Stomach (tissue), 19 donors: ENCODE measurements at places on chromosomes 7 and 10. TPM values are rescaled to one million over a fixed set of nuclear protein-coding genes. Genes with fewer than 3 reads are reported as not detected.

DNA sequence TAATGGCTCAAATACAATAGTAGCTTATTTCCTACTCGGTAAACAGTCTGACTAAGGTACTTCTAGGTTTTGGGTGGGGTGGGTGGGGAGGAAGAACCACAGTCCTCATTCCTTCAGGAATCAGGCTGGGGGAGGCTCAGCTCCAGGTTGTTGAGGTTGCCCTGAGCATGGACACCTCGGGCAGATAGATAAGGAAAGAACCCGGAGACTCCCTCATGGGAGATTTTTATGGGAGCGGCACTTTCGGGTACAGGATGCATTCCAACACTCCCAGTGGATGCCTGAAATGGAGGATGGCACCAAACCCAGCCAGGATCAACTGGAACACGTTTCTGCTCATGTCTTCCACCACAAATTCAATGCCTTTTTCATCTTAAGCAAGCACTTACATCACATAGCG, 5.5 kb upstream of the GSDME start:
- DNase-seq: no peak
- H3K27me3 ChIP-seq: peaks cover 8% of the 10 kb centered on the region
- H3K36me3 ChIP-seq: no peaks in the 10 kb centered on the region
- no peak overlapping the region for H3K4me3 ChIP-seq
- H3K4me1 ChIP-seq: peaks cover 8% of the 10 kb centered on the region

Gene ANXA11
- total RNA-seq: 91.4 TPM

- DNase-seq: no peak
- no peaks in the 10 kb centered on the region for H3K4me1 ChIP-seq
- no peaks in the 10 kb centered on the region for H3K27me3 ChIP-seq
- peaks cover 76% of the 10 kb centered on the region for H3K36me3 ChIP-seq
- no peak overlapping the region for H3K27ac ChIP-seq
- no peak overlapping the region for H3K4me3 ChIP-seq
Measured at GRCh38 chr7:129006636-129007414, 48.1 kb downstream of the TNPO3 start.

GRCh38 chr7:117068511-117069145, 115.3 kb downstream of the ST7 start:
- H3K4me1 ChIP-seq: peaks cover 26% of the 10 kb centered on the region
- DNase-seq: no peak
- H3K27me3 ChIP-seq: no peaks in the 10 kb centered on the region
- H3K36me3 ChIP-seq: no peaks in the 10 kb centered on the region
- no peak overlapping the region for H3K27ac ChIP-seq

Gene GIMAP1
- total RNA-seq: not detected

- no peak overlapping the region for H3K27ac ChIP-seq
- H3K36me3 ChIP-seq: peaks cover 30% of the 10 kb centered on the region
- H3K27me3 ChIP-seq: no peaks in the 10 kb centered on the region
- peaks cover 17% of the 10 kb centered on the region for H3K4me1 ChIP-seq
- no peak for DNase-seq
- peak overlapping the region; percentile 80 for H3K4me3 ChIP-seq
Measured at GRCh38 chr7:141739250-141739649, 1.1 kb downstream of the SSBP1 start.

DNA sequence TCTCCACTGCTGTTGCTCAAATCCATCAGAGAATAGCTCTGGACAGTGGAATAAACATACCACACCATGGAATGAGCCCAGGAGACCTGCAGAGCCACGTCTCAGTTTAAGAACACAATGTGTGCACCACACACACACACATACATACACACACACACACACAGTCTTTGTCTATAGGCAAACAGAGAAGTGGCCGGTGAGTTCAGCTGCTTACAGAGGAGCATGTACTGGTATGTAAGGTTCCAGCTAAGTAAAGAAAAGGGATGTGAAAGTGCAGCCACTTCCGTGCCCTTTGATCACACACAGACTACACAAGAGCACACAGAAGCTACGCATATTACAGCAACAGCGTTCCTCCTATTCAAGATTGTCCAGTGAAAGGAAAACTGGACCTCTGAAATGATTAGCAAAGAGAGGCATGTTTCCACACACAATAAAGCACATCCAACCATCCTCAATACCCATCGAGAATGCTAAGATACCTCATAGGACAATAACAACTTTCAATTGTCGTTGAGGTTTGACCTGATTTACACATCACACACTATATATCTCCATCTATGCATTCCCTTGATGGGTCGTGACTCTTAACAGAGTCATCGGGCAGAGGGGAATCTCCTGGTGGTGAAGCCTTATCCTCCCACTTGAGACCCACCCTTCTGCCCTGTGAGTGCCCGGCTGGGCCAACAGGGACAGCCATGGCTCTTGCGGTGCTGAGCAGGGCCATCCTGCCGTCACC, 23.6 kb downstream of the SLC35B4 start:
- H3K27ac ChIP-seq: no peak overlapping the region
- no peaks in the 10 kb centered on the region for H3K4me1 ChIP-seq
- peak; percentile 77 for DNase-seq
- no peak overlapping the region for H3K4me3 ChIP-seq

DNA sequence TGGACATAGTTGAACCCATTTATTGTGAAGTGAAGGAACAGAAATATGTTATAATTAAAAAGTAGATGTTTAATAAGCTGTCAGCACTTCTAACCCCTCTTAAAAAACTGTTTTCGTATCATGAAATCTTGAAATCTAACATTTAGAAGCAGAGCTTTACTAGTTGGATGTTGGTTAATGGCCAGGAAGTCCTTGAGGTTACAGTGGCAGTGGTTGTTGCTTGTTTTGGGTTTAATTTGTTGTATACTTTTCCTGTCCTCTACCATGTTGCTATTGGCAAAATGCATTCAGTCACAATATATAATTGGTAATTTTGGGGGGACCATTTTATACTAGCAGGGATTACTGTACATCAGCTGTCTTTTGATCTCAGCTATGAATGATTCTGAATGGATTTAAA, 60.7 kb downstream of the EXOC4 start:
- no peaks in the 10 kb centered on the region for H3K4me1 ChIP-seq
- DNase-seq: no peak
- peaks cover 25% of the 10 kb centered on the region for H3K36me3 ChIP-seq
- no peaks in the 10 kb centered on the region for H3K27me3 ChIP-seq
- no peak overlapping the region for H3K27ac ChIP-seq
- H3K4me3 ChIP-seq: no peak overlapping the region

DNA sequence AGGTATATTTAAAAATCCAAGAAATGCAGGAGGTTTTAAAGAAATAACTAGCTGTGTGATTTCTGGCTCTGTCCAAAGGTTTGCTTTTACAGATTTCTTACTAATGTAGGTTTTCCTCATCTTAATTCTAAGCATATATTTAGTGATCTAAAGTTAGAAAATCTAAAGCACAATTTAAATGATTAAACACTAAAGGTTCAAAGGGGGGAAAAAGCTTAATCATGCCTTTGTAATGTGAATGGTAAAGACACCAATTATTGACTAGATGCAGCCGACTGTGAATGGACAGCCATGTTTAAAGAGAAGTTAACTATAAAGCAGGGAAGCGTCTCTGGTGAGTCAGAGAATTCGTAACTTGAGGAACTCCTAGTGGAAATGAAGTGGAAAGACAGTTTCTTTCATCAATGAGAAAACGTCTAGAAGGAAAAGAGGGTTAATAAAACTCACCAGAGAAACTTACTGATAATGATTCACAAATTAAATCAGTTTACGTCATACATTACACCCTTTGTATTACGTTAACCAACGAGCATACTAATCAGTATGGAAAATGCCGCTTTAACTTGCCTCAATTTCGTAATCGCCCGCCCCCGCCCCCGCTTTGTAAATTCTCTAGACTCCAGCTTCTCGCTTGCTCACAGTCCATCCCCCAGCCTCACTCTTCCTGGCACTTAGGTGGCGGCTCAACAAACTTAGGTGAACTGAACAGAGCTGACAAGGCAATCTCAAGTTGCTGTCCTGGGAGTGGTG, 1.1 kb upstream of the HBP1 start:
- peak overlapping the region; percentile 53 for H3K4me3 ChIP-seq
- peaks cover 3% of the 10 kb centered on the region for H3K36me3 ChIP-seq
- no peaks in the 10 kb centered on the region for H3K27me3 ChIP-seq
- DNase-seq: peak; percentile 53
- H3K4me1 ChIP-seq: peaks cover 10% of the 10 kb centered on the region
- peak overlapping the region; percentile 100 for H3K27ac ChIP-seq

DNA sequence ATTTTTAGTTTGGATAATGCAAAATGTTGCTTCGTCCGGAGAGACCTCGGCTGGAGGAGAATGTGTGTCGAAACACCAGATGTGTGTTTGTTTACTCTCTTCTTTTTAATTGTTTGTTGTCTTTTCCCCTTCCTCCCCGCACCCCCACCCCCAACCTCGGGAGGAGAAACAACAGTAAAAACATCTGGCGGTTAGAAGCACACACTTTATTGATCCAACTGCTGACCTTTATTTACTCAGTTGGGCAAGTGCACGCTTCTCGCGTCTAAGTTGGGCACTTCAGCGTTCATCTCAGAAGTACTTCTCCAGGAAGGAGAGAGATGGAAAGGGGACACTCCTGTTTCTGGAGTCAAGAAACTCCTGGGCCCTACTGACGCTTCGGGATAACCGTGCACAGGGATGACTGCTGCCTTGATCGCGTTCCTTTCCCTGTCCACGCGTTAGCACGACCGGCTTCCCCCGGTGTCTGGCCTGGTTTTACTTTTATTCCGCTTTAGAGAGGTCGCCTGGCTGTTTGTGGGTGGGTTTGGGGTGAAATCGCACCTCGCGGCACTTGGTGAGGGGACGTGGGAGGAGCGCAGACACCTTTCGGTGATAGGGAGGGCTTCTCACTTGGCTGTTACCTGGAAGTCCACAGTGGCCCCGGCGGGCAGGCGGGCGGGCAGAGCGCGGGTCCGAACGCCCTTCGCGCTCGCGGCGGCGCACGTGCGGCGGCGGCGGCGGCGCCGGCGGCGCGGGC, 168.3 kb upstream of the PPP1R3A start:
- H3K36me3 ChIP-seq: no peaks in the 10 kb centered on the region
- H3K27ac ChIP-seq: peak overlapping the region; percentile 88
- H3K4me1 ChIP-seq: peaks cover 67% of the 10 kb centered on the region
- no peak for DNase-seq

Gene CUZD1
- total RNA-seq: not detected

- H3K4me1 ChIP-seq: no peaks in the 10 kb centered on the region
- peak within 1 kb of the TSS; percentile 88 for H3K27ac ChIP-seq
- H3K36me3 ChIP-seq: no peaks in the 10 kb centered on the region
- peak; percentile 95 for DNase-seq
Measured at GRCh38 chr7:94394437-94395140, at the start of gene COL1A2. Gene COL1A2, plus strand, starts transcription at chr7:94394895. Its CDS starts 137 bp downstream, at chr7:94395032.

DNA sequence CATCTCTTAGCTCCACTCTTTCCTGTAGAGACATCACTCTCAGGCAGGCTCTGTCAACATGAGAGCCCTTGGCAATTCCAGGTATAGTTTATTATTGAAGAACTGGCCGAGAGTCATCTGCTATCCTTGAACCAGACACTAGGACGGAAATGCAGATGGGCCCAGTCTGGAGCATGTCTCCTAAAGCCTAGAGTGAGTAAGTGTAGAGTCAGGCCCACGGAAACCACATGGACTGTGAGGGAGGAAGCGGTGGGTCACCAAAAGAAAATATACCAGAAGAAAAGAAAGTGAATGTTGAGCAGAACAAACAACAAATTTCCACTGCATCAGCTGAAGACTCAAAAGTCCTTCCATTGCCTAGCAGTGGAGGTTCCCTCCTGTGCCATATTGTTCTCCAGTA, 15.7 kb upstream of the RELN start:
- H3K36me3 ChIP-seq: no peaks in the 10 kb centered on the region
- H3K4me1 ChIP-seq: no peaks in the 10 kb centered on the region
- no peak overlapping the region for H3K27ac ChIP-seq
- no peak overlapping the region for H3K4me3 ChIP-seq
